Anterior cingulate cortex (tissue), 58 donors: ENCODE measurements at places on chromosomes 4 and X.

GRCh38 chr4:179582164-179582905 lies 2140.1 kb upstream of the AGA start:
- DNase-seq: no peak

DNA sequence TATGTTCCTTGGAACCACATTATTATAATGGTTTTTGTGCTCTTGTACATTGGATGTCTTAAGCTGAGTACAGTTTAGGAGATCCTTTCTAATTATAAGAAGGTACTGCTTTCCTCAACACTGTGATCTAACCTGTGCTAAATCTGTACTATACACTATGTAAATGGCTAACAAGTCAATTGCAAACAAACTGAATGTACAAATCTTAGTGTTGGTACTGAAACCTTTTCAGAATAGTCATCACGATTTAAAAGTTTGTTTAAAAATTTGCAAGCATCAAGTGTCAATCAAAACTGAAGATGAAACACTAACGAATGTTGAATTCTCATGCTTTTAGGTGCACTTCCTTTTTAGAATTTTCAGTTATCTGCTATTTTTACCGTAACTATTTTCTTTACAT lies 2090.4 kb upstream of the TENM3 start:
- DNase-seq: no peak

DNA sequence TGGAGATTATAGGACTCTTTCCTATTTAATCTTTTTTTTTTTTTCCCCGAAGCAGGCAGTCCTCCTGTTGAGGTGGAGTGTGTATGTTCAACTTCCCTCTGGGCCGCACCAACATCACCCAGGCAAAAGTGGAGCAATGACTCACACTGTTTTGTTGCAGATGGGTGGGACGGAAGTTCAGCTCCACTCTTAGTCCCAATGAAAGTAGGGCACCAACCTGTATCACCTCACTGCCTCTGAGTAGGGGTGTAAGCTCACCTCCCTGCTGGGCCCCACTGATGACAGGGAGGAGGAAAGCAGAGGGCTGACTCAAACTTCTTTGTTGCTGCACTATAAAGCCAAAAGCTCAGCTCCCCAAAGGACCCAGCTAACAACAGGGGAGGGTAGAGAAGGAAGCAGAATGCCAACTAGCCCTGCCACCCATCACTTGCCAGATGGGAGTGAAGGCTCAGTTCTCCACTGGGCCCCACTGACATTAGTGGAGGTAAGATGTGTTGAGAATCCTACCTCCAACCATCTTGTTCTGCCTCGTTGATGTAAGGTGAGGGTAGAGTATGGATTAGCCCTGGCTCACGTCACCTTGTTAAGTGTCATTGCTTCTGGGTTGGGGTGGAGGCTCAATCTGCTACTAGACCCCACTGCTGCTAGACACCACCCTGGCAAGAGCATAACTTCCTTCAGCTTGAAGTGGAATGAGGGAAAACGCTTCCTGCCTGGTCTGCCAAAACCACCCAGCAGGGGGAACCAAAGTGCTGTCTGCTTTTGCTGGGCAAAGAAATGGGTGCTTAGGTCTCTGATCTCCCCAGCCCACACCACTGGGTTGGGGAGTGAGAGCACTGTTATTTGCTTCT lies 14.1 kb downstream of the RPS6KA3 start:
- no peak for DNase-seq

DNA sequence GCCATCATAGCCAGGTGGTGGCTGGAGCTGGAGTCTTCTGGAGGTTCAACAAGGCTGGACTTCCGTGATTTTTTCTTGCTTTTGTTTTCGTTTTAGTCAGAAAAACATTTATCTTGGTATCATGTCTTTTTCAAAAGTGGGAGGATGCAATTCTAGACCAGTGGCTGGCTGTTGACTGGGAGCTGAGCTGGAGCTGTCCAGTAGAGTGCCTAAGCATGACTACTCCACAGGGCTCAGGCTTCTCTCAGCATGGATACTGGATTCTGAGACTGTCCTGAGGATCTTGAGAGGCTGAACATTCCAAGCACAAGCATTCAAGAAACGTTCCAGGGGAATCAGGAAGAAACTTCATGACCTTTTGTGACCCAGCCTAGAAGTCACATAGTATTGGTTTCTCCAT lies 598.1 kb downstream of the MID1IP1 start:
- no peak for DNase-seq

- DNase-seq: no peak
Measured at GRCh38 chr4:159222043-159222552, 119.2 kb downstream of the RAPGEF2 start.

- no peak for DNase-seq
Measured at GRCh38 chr4:58368221-58368620, 1258.0 kb upstream of the IGFBP7 start.

GRCh38 chr4:165151734-165152133 lies 39.1 kb upstream of the TMEM192 start:
- no peak for DNase-seq

GRCh38 chrX:7109049-7109531 lies 38.4 kb upstream of the STS start:
- DNase-seq: no peak

DNA sequence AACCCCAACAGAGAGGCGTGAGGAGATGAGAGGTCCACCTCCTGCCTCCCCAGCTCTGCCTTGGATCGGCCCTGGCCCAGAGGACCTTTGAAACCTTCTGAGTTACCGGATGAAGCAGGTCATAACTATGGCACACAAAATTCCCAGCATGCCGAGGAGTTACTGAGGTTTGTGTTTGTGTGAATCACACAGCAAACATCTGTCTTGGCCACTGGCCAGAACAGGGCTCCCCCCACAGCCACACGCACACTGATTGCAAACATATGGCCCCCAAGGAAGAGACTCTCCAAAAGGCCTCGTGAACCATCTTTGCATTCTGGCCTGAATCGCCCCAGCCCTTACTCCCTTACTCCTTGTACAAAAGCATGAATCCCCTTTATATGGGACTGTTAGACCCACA lies 18.9 kb downstream of the RPS4X start:
- DNase-seq: no peak

- no peak for DNase-seq
Measured at GRCh38 chrX:153851981-153852380, 21.6 kb upstream of the PDZD4 start.

GRCh38 chr4:6449746-6450369 lies 22.6 kb downstream of the PPP2R2C start:
- no peak for DNase-seq

GRCh38 chr4:16967722-16968121 lies 69.3 kb upstream of the LDB2 start:
- DNase-seq: no peak

- DNase-seq: no peak
Measured at GRCh38 chrX:64176876-64177275, 28.6 kb downstream of the AMER1 start.

GRCh38 chrX:35890699-35891098 lies 28.8 kb upstream of the CFAP47 start:
- DNase-seq: no peak

DNA sequence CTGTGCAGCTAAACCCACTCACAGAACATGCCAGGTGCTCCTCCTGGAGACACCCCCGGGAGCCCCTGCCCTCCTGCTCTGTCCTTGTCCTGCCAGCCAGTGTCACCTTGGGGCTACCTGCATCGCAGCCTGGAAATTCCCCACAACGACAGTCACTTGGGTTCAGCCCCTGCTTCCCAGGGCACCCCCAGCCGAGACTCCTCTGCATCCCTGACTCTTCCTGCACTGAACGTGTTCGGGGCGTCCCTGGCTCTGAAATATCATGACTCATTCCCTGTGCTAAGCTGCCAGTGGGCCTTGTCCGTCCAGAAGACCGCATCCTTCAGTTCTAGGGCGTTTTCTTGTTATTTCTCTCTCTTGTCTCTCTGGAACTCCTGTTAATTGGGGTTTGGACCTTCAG lies 5.8 kb downstream of the CFAP99 start:
- no peak for DNase-seq

- DNase-seq: no peak
Measured at GRCh38 chr4:7959078-7959477, 19.4 kb upstream of the AFAP1 start.

DNA sequence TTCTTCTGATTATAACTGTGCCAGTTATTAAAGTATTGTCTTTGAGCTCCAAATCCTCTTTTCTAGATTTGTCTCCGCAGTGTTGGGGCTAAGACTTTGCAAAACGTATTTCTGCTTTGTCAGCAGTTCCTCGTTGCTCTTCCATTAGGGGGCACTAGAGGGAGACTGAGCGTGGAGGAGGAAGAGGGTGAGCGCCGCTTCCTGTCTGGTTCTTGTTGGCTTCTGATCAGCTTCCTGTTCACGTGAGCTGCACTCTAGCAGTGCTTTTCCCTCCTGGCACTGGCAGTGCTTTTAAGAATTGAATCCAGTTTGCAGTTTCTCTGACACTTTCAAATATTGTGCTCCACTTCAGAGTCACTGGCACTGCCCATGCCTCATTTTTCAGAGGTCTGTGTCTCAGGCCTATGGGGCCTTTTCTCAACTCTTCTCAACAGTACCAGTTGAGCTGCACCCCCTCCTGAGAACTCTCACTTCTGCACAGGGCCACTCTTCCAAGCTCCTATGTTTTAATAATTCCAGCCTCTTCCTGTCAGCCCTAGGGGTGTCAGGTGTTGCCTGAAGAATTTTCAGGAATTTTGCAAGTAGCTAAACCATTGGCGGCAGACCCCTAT lies 54.4 kb upstream of the LCORL start:
- DNase-seq: no peak

GRCh38 chr4:112885897-112886296 lies 163.6 kb upstream of the ANK2 start:
- no peak for DNase-seq

DNA sequence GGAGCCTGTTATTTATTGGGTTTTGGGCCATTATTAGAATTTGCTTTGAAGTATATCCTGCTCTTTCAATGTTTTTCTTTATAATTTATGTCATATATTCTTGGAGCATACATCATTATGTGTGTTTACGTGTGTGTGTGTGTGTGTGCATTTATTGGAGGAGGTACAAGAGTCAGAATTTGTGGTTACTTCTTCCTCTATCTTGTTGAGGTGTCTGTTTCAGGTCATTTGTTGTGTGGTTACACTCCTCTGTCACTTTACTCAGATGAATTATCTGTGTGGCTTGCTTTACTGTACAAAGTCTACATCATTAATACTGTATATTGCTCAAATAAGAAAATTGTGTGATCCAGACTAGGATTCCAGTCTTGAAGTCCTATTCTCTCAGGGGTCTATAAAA lies 1957.4 kb upstream of the TENM3 start:
- DNase-seq: no peak

- no peak for DNase-seq
Measured at GRCh38 chrX:38156838-38157237, 63.8 kb downstream of the SRPX start.

- no peak for DNase-seq
Measured at GRCh38 chr4:156946516-156947424, 24.8 kb downstream of the PDGFC start.

GRCh38 chr4:38819569-38819968 lies 15.0 kb upstream of the TLR1 start:
- no peak for DNase-seq

- no peak for DNase-seq
Measured at GRCh38 chr4:45897946-45898585, 225.8 kb downstream of the GABRG1 start.

DNA sequence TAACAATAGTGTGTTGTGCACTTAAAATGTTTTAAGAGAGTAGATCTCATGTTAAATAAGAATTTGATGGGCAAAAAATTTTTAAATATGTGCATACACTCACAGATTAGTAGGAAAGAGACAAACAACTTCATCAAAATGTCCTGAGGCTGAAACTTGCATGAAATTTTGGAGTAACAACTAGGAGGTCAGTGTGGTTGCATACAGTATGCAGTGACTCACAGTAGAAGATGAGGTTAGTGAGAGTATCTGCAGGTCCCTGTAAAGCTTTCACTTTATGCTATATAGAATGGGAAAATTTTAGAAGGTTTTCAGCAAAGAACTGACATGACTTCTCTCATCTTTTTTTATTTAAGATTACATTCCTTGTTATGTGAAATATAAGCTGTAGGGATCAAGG lies 453.1 kb upstream of the KLHL4 start:
- DNase-seq: no peak

DNA sequence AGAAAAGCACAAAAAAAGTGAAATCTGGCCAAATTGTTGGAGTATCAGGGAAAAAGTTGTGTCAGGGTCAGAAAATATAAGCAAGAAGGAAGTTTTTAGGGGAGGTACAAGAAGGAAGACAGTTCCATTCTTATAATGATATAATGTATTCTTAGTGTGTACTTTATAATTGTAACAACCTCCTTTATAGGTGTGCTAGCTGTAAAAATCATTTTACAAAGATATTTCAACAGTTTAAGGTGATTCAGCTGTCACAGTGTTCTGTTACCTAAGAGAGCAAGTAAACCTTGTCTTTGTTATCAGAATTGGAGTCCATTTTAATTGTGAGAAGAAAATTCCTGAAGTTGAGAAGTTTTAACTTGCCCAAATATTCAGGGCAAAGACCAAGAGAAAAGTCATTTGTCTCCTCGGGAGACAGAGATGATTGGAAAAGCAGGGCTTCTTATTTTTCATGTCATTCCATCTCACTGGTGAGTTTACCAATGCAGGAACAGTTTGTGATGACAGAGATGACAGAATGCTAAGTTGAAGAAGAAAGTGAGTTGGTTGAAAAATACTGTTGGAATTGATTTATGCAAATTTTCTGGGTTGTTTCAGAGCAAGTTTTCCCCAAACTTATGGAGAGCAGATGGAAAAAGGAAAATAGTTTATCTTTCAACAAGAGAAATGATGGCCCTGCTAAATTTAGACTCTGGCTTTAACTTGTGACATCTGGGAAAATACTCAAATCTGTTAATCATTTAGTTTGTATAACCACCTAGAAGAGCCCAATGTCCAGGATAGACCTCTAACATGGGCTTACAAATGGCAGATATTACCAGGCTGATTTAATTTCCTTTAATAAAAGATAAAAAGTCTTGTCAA lies 14.8 kb downstream of the INTS6L start:
- DNase-seq: no peak

GRCh38 chr4:41427306-41427882 lies 110.6 kb upstream of the LIMCH1 start:
- no peak for DNase-seq

GRCh38 chr4:72427057-72427456 lies 142.0 kb downstream of the ADAMTS3 start:
- DNase-seq: no peak

GRCh38 chr4:169968999-169969398 lies 57.2 kb downstream of the MFAP3L start:
- no peak for DNase-seq

GRCh38 chrX:39690541-39691415 lies 407.0 kb downstream of the BCOR start:
- DNase-seq: no peak

- no peak for DNase-seq
Measured at GRCh38 chr4:1050486-1051213, 39.2 kb downstream of the FGFRL1 start.

DNA sequence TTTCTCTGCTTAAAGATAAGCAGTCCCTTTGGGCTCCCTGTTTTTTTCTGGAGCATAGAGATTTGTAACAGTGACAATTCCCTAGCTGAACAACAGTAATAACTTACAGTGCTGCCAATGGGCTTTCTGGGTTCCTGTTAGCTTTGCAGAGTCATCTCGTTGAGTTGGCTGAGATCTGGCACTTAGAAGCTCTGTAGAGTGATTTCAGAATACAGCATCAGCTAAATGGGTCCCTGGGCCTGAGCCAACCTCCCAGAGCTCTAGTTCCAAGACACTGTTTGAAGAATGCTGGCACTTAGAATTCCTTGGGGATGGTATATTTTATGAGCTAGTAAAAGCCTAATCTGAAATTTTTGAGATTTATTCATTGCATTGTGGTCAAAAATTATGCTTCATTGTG lies 43.5 kb upstream of the SERTM2 start:
- DNase-seq: no peak

GRCh38 chr4:15653864-15654592 lies 1.1 kb downstream of the FBXL5 start:
- no peak for DNase-seq

- DNase-seq: no peak
Measured at GRCh38 chrX:16155581-16156096, 11.6 kb upstream of the MAGEB17 start.
